ENCODE measurements at places on chromosomes 11 and 22.

- DNase-seq, result no peak
Measured at GRCh38 chr11:86816251-86816726, 15.9 kb downstream of the PRSS23 start.

GRCh38 chr22:25051073-25051472 lies 98.6 kb downstream of the KIAA1671 start:
- no peak for DNase-seq

GRCh38 chr11:7555052-7555699 lies 41.4 kb downstream of the PPFIBP2 start:
- no peak for DNase-seq

GRCh38 chr11:83037877-83038276 lies 33.8 kb downstream of the RAB30 start:
- no peak for DNase-seq

DNA sequence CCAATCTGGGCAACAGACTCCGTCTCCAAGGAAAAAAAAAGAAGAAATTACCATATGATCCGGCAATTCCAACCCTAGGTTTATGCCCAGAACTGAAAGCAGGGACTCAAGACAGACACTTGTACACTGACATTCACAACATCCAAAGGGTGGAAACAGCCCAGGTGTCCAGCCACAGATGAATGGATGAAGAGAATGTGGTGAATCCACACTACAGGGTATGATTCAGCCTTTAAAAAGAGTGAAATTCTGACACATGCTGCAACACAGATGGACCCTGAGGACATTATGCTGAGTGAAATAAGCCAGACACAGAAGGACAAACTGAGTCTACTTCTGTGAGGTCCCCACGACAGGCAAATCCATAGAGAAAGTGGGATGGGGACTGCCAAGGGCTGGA lies 43.9 kb downstream of the SGSM3 start:
- no peak for DNase-seq

- no peak for DNase-seq
Measured at GRCh38 chr22:49158741-49159564, 668.7 kb downstream of the BRD1 start.

DNA sequence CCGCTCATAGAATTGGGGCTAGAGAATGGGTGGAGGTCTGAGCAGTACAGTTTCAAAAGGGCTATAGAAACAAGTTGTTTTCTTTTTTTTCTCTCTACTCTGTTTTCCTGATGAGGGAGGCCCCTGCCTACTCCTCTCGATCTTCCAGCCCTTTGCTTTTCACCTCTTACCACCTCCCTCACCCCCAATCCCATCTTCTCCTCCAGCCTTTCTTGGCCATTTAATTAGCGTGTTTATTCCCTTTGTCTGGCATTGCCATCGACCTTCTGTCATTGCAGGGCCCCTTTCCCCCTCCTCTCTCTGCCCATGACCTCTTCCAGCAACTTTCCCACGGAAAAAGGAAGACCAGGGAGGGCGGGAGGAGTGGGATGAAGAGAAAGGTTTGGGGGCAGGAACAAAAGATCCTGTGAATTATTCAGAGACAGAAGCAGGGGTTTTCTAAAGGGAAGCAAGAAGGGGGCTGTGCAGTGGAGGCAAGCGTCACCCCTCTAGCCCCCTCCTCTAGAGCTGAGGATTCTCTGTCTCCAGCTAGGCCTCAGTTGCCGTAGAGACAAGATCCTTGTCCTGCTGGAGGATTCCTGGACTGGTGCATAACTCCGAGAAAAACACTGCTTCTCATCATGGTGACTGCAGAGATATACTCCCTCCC lies 12.9 kb downstream of the DTX4 start:
- DNase-seq, result no peak

DNA sequence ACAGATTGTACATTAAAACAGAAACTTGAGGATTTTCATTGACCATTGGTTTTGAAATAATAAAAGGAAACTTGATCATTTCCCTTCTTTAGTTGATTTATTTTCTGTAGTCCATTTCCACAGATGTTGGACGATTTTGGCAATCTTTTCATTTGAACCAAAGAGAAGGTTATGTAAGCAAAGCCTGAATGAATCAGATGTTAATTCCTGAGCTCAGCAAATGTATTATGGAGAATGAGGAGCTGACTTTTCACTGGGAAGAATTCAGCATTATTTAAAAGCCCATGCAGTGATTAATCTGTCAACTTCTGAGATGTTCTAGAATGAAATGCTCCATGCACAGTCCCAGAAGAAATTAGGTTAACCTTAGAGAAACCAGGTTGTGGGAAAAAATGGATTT lies 29.0 kb downstream of the ELMOD1 start:
- no peak for DNase-seq

DNA sequence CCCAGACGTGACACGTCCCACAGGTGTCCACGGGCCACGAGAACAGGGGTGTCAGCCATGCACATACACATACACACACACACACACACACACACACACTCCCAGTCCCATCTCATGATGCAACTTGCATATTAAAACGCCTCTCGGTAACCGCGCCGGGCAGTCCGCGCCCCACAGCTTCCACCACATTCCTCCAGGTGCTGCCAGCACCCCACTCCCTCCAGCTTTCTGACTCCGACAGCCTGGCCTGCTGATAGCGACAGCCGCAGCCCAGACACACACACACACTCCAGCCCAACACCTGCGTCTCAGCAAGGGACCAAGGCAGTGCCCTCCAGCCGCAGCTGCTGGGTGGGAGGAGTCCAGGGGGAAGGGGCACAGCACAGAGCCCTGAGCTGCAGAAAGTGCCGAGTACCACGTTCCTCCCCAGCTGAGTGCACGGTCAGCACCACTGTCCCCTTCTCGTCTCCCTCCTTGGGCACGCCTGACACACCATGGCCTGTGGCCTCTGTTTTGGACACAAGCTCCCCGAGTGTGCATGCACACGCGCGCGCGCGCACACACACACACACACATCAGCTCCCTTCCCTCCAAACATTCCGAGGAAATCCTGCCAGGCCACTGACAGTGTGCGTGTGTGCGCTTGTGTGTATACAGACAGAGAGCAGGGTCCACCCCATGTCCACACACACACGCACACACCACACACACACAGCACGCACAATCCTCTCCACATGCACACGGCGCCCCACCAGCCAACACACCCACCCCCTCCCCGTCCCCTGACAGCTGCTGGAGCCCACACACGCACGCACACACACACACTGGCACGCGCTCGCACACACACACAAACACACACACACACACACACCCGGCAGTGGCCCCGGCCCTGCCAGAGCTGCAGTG lies 1.2 kb downstream of the ELFN2 start:
- DNase-seq, result peak; percentile 36

DNA sequence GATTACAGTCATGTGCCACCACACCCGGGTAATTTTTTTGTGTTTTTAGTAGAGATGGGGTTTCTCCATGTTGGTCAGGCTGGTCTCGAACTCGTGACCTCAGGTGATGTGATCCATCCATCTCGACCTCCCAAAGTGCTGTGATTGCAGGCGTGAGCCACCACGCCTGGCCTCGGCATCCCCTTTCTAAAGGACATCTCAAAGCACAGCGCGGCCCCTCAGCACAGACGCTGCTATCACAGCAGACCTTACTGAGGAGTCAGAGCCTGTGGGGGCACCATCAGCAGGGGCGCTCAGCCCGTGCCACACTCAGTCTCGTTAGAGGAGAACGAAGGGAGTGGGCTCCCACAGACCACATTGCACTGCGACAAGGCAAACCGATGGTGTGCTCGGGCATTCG lies 19.4 kb downstream of the CELSR1 start:
- DNase-seq, result no peak

- DNase-seq, result no peak
Measured at GRCh38 chr22:45880716-45881523, 96.0 kb downstream of the WNT7B start.

GRCh38 chr11:10495464-10495786 lies 40.4 kb downstream of the AMPD3 start:
- no peak for DNase-seq

- DNase-seq, result no peak
Measured at GRCh38 chr11:107179829-107180228, 161.6 kb upstream of the GUCY1A2 start.

DNA sequence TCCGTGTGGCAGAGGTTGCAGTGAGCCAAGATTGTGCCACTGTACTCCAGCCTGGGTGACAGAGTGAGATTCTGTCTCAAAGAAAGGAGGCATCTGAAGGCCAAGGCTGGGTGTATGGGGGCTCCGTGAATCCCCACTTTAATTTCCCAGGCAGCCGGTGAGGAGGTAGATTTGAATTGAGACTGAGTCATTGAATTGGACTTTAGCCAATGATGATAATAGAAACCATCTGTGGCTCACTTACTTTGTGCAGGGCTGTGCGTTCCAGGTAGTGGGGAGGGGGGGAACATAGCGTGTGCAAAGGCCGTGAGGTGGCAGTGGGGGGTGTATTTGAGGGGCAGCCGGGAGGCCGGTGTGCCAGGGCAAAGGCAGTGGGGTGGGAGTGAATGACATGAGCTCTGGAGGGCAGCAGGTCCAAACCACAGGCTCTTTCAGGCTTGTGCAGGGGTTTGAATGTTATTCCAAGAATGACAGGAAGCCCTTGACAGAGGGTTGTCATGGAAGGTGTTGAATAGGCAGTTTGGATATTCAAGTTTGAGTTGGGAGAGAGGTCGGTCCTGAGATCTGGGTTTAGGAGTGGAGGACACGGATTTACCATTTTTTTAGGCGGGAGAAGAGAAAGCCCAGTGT lies 6.1 kb downstream of the ARHGAP8 start:
- DNase-seq, result no peak
